ENCODE measurements at places on chromosomes 3 and 15.

GRCh38 chr3:196320137-196320536 is 2.1 kb upstream of the DYNLT2B start:
- no peak for DNase-seq

GRCh38 chr3:112635674-112636073 is 5.3 kb downstream of the CCDC80 start:
- peak; percentile 79 for DNase-seq

- DNase-seq = peak; percentile 73
Observed at GRCh38 chr15:89556413-89557262, 18.6 kb upstream of the TICRR start.

DNA sequence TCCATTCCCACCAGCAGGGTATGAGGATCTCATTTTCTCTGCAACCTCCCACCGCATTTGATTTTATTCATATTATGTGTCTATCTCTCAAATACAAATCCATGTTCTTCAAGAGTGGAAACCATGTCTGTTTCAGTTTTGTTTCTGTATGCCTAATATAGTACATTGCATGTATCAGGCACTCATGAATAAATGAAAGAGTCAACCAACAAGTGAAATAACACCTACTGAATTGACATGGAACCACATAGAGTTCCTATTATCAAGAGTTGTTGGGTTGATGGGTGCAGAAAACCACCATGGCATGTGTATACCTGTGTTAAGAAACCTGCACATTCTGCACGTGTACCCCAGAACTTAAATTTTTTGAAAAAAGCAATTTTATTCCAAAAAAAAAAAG is 466.8 kb downstream of the LPP start:
- no peak for DNase-seq

GRCh38 chr3:181932039-181932438 is 220.3 kb downstream of the SOX2 start:
- DNase-seq = no peak

DNA sequence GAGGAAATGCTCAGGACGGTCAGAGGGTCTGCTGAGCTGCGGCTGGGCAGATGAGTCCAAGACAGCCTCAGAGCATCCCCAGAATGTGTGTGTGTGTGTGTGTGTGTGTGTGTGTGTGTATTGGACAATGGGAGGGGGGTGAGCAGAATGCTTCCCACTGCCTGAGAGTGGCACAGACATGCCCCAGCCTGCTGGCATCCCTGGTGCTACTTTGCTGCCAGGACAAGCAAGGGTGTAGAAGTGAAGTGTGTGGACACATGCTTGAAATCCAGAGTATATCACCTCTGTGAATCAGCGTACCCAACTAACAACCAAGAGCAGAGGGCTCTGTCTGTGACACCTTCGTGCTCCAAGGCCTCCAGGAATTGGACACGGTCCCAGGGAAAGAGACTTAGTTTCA is 76.3 kb downstream of the SLC9A9 start:
- DNase-seq = no peak

DNA sequence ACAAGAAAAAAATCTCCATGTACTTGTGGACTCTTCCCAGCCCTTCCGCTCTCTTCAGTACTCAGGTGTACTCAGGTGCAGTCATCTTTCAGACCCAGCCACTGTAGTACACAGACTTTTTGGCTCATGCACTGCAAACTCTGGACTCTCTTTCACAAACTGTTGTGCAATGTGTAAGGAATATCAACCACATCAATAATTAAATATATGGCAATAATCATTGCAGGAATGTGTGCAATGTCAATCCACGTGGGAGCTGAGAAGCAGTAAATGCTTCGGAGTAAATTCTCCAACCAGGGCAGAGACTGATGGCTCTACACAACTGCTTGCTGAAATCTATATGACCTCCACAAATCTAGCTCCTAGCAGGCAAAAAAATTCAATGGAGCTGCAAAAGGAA is 287.3 kb upstream of the COL8A1 start:
- no peak for DNase-seq

- DNase-seq = peak; percentile 42
Observed at GRCh38 chr3:134685929-134686802, 35.3 kb upstream of the KY start.

DNA sequence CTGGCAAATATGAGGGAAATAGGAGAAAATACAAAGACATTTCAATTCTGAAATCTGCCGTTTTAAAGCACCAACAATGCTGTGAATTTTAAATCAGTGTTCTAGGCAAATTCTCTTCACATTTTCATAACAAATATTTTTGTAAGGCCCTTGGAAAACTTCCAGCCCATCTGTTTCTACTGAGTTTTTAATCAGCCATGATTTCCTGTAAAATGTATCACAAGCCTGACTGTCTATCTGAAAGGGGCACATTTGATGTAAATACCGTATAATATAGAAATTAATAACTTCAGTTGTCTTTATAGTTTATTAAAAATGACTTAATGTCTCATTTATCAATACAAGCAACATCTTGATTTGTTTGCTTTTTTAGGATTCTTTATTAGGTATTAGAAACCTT is 454.7 kb downstream of the PYDC2 start:
- DNase-seq = no peak

DNA sequence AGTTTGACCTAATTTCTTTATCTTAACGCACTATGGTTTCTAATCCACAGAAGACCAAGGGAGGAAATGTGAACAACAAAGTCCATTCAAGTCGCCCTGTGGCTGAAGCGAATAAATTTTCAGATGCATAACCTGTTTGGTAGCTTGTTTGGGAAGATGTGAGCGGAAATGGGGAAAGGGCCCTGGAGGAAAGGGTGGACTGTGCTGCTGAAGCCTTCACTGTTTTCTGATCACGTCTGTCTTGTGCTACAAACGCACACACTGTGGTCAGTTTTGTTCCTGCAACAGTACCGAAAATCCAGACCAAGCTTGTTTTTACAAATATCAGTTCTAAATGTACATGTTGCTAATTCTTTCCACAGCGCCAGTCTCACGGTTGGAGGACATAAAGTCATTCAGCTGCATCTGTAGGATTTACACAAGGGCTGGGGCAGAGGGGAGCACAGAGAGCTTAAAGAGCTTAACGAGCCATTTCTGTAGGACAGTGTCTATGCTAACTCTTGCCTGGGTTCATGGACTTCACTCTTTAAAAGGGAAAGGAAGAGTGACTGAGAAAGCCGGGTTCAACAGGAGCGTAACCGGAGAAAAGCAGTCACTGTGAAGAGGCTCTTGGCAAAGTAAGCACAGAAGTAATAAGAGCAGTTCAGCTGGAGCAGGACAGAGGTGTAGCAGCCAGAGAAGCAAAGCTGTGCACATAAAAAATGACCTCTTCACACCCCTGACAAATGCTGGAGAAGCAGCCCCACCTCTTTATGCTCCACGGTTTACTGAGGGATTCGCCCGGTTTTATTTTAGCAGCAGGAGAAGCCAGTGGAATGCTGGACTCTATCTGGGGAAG is 66.6 kb downstream of the USF3 start:
- peak; percentile 15 for DNase-seq

GRCh38 chr15:80744826-80745225 is 34.3 kb upstream of the CEMIP start:
- DNase-seq = no peak

GRCh38 chr15:73650416-73651126 is 17.4 kb upstream of the NPTN start:
- DNase-seq = peak; percentile 60

DNA sequence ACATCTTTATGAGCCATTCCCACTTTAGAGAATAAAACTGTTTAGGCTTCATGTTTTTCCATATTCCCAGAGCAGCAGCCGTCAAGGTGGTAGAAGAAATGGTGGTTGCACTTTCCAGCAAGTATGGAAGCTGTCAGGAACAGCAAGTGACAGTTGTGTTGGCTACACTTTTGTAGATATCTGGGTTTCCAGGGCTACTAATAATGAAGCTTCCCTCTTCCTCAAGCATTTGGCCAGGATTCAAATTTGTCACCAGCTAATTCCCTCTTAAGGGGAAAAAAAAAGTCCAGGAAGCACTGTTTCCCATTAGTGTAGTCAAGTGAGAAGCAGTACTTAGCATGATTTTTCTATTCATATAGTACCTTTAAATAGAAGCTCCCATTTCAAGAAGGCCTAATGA is 252.8 kb downstream of the IGSF11 start:
- DNase-seq = peak; percentile 35

- DNase-seq = no peak
Observed at GRCh38 chr3:94304954-94305353, 242.1 kb downstream of the NSUN3 start.

DNA sequence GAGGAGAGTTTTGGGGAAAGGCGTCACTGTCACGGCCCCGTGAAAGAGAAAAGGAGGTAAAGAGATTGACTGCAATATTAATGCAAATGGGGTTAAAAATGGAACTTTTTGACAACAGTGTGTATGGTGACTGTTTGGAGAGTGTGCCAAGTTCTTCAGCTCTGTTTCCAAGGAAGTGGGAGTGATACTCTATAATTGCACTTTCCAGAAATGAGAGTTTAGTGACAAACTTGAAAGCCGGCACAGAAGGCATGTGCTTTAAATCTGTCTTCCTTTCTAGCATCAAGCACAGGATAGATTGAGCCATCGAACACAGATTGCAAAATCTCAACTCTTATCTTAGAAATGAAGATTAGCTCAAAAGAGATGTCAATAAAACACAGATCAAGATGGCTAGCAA is 51.9 kb upstream of the SNRPA1 start:
- DNase-seq = no peak

- no peak for DNase-seq
Observed at GRCh38 chr3:82122554-82123345, 361.3 kb upstream of the GBE1 start.

GRCh38 chr3:9208605-9209152 is 40.8 kb downstream of the SRGAP3 start:
- DNase-seq = no peak

DNA sequence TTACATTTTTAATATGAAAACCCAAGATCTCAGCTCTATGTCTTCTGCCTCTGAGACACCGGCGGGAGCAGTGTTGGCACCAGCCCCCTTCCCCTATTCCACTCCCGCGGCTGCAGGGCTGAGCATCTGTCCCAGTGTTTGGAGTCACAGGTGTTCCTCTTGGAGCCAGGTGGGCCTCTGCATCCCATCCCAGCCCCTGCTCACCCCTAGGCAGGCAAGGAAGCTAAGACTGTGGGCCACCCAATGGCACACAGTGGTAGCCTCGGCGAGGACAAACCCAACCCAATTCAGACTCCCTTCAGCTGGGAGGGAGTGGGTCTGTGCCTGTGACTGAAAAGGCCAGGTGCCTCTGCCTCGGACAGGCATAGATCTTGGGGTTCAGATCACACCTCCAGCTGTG is 3.1 kb downstream of the CHST13 start:
- DNase-seq = no peak

DNA sequence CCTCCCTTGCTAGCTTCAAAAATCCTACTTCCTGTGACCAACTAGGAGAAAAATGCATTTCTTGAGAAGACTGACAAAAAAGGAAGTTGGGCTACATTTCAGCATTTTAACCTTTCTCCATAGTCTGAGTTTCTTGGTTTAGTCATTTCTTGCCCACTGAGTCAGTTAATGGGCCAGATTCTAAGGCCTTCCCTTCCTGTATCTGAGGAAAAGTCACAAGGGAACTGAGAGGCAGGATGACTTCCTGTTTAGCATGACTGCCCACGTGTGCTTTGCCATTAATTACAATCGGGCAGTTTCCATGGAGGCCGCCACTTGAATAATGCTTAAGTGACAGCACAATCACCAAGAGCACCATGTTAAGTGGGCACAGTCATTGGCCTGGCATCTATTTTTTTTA is 794.4 kb upstream of the LMCD1 start:
- DNase-seq = peak; percentile 96

GRCh38 chr15:92603743-92604470 is 51.7 kb downstream of the FAM174B start:
- DNase-seq = no peak

DNA sequence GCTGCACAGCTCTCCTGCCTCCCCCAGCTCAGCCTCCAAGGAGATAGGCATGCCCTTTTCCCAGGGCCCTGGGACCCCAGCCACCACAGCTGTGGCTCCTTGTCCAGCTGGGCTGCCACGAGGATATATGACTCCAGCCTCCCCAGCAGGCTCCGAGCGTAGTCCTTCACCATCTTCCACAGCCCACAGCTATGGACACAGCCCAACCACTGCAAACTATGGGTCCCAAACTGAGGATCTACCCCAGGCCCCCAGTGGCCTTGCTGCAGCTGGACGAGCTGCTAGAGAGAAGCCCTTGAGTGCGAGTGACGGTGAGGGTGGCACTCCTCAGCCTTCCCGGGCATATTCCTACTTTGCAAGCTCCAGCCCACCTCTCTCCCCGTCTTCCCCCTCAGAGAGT is 20.5 kb upstream of the APEH start:
- no peak for DNase-seq

GRCh38 chr3:179961703-179962078 is 75.0 kb downstream of the PEX5L start:
- peak; percentile 63 for DNase-seq

DNA sequence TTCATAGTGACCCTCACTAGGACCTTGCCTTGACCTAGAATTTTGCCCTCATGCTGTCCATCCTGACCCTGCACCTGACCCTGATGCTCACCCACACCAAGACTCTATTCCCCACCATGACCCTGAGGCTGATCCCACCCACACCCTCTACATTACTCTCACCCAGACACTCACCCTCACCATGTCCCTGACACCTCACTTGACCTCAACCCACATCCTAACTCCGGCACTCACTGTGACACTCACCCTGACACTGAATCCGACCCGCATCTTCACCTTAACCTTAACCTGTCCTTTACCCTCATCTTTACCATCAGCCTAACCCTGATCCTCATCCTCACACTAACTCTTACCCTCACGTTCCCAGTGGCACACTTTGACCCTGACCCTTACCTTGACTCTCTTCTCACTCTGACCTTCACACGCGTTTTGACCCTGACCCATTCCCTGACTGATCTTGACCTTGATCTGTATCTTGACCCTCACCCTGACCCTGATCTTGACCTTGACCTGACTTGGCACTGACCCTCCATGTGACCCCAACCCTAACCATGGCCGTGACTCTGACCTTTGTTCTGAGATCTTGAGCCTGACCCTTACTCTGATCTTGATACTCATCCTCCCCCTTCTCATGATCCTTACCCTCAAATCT is 22.2 kb upstream of the SLC25A26 start:
- no peak for DNase-seq

GRCh38 chr3:45402138-45402537 is 13.8 kb downstream of the LARS2 start:
- DNase-seq = no peak

GRCh38 chr3:165643425-165643824 is 193.8 kb downstream of the BCHE start:
- DNase-seq = peak; percentile 93

GRCh38 chr15:35481992-35482391 is 64.0 kb downstream of the DPH6 start:
- peak; percentile 73 for DNase-seq

DNA sequence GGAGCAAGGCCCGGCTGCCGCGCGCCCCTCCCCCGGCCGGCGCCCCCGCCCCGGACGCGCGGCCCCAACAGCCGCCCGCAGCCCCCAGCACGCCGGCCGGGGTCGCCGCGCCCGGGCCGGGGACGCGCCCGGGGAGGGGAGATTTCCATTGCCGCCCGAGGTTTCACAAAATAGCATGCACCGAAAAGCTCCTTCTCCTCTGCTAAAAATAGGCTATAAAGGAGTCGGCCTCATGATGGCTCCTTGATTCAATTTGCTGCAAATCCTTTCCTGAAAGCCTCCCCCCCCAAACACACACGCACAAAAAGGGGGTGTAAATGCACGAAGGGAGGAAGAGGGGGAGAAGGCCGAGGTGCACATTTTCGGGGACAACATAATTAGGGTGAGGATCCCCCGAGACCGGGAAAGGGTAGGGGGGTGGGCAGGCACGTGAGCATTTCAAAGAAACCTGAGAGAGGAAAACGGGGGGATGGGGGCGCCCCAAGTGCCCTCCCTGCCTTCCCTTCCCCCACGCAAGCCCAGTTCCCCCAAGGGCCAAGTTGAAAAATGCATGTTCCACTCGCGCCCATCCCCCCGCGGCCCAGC is 734 bp downstream of the TBL1XR1 start:
- DNase-seq = peak; percentile 57
